Fibroblast of gingiva (primary cell): ENCODE measurements at places on chromosomes 11 and 22.

- DNase-seq = no peak
Measured at GRCh38 chr11:35237860-35238715, 99.1 kb downstream of the CD44 start.

DNA sequence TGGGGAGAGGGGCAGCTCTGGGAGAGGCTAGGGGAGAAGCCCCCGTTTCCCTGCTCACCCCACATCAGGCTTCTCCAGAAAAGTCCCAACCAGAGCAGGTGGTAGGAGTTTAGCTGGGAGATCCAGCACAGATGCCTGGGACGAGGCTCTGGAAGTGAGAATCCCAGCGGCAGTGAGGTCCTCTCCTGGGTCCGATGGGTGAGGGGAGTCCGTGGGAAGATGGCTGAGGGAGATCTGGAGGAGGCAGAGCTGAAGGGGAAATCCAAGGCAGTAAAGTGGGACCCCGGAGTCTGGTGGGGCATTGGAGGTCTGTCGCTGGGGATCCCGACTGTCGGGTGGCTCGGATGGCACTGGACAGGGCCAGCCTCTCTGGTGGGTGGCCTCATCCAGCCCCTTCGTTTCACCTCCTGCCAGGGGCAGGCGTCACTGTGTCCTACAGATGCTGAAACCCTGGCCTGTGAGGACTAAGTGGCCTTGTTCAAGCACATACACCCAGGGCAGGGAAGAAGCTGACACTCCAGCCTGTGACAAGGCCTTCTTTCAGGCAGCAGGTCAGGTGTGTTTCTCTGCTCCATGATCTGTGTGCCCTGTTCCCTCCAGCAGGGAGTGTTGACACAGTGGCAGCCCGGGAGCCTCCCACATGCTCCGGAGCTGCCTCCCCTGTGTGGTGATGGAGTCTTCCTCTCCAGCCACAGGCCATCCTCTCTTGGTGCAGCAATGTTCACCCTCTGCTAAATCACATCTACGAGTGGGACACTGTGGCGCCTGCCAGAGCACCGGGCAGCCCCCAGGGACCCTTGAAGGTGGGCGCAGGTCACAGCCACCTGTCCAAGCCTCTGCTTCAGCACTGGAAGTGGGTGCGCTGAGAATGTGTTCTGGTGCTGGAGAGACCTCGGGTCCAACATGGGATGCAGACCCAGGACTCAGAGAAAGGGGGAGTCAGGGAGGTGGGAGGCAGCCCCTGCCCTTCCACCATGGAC lies 850.8 kb downstream of the BRD1 start:
- no peak for DNase-seq

- no peak for DNase-seq
Measured at GRCh38 chr11:65260756-65261590, 789 bp upstream of the POLA2 start.

- DNase-seq = peak; percentile 31
Measured at GRCh38 chr11:20015101-20015500, 145.2 kb downstream of the DBX1 start.

- peak; percentile 59 for DNase-seq
Measured at GRCh38 chr11:128956401-128957201, 13.9 kb upstream of the TP53AIP1 start.

- peak; percentile 28 for DNase-seq
Measured at GRCh38 chr11:79400717-79401330, 40.0 kb downstream of the TENM4 start.
